ENCODE measurements at places on chromosomes 2 and 18. TPM values are rescaled to one million over a fixed set of nuclear protein-coding genes. Genes with fewer than 3 reads are reported as not detected.

Gene LRP1B
- total RNA-seq = not detected

Gene AQP12A
- total RNA-seq = not detected

Gene UGT1A4
- total RNA-seq = not detected

Gene TMEM247
- total RNA-seq = not detected

Gene FBXO36
- total RNA-seq = 1.1 TPM

Gene NLRC4
- not detected for total RNA-seq

Gene COMMD1
- total RNA-seq = 43.5 TPM

Gene PROC
- total RNA-seq = 3.9 TPM

All from A549 treated with DMSO at 1 μM for 4 hours (cell line).